Amniotic epithelial cell (primary cell): ENCODE measurements at places on chromosomes 7 and 10.
A peak's percentile ranks its signal among the peaks of the same experiment; 100 is the strongest.

DNA sequence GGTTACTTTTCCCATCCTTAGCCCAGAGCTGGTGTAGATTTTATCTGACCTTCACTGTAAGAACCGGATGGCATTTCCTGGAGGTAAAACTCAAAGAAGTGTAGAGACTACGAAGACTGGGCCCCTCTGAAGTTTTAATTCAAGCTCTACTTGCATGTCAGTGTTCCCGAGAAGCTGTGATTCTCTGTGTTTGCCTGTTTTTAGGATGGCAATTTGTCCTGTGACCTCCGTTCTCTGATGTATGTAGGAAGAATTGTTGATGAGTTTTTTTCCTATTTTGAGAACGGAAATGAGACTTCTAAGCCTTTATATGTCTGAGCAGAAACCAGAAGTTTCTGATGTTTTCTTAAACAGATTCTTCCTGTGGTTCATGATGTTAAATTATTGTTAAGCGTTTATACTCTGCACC lies 94.1 kb downstream of the CDCA7L start:
- DNase-seq = no peak

DNA sequence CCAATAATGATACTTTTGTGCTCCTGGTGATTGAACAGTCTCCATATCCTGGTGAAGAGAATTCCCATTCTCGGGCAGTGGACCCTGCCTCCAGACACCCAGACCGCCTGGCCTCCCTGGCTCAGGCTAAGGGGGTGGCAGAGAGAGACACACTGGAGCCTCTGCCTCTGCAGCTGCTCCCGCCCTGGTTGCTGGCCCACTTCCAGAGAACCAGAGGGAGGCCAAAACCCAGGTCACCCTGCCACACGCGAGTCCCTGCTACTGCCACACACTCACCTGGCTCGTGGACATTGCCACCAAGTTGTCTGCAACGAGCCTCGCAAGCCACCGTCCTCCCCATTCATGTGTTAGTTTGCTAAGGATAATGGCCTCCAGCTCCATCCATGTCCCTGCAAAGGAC lies 221.8 kb downstream of the HPSE2 start:
- no peak for DNase-seq

DNA sequence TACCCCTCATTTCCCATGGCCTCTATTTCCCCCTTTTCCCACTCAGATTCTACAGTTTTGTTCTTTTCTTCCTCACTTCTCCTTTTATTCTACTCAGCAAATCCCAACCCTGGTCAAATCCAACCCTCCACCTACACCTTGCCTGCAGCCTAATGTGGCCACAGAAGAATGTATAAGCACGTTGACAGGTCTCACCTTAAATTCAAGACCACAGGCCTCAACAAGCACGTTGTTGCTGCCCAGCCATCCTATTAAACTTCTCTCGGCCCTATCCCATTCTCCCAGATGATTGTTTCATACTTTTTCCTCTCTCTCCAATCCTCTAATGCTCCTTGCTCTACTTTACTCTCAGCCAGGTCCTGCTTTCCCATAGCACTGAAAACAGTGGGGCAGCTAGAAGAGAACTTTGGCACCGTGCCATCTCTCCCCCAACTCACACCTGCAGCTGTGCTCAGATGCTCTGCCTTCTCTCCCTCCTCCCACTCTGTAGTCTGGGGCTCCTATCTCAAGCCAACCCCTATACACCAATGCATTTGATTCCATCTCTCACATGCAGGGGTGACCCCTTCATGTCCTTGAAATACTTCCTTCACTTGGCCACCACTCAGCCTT lies 6.8 kb upstream of the EIF3A start:
- DNase-seq = no peak

GRCh38 chr10:53396876-53397275 lies 624.3 kb upstream of the MBL2 start:
- DNase-seq = no peak

- no peak for DNase-seq
Observed at GRCh38 chr7:142523821-142524460, 225.3 kb upstream of the PRSS1 start.

- DNase-seq = peak; percentile 84
Observed at GRCh38 chr7:140924821-140925421, at the start of gene BRAF. Gene BRAF (minus strand): TSS chr7:140924929. CDS start chr7:140924703, 226 bp downstream.

DNA sequence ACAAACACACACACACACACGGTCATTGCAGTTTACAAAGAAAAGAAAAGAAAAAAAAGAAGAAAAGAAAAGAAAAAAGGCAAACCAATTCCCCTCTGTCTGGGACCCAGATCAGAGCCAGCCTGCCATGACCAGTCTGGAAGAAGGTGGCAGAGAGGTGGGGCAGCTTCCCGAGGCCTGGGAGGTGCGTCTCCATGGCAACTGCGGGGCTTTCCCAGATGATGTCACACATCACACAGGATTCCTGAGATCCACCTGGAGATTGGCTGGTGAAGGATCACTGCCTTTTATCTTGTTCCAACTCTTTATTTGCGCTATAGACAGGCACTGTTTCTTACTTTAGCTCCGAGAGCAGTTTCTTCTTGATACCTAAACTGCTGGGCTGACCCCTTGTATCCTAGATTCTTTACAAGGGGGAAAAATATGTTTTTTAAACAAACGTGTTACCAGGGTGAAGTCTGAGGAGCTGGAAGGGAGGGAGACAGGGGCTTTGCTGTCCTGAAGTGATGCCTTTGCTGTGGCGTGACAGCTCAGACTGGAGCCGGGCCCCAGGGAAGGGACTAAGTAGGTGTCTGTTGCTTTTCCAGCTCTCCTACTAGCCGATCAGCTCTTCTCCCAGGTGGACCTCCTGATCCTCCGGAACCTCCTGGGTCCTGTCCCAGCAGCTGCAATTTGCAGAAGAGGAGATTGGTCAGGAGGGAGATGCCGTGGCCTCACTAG lies 298.5 kb downstream of the KLF6 start:
- peak; percentile 71 for DNase-seq

DNA sequence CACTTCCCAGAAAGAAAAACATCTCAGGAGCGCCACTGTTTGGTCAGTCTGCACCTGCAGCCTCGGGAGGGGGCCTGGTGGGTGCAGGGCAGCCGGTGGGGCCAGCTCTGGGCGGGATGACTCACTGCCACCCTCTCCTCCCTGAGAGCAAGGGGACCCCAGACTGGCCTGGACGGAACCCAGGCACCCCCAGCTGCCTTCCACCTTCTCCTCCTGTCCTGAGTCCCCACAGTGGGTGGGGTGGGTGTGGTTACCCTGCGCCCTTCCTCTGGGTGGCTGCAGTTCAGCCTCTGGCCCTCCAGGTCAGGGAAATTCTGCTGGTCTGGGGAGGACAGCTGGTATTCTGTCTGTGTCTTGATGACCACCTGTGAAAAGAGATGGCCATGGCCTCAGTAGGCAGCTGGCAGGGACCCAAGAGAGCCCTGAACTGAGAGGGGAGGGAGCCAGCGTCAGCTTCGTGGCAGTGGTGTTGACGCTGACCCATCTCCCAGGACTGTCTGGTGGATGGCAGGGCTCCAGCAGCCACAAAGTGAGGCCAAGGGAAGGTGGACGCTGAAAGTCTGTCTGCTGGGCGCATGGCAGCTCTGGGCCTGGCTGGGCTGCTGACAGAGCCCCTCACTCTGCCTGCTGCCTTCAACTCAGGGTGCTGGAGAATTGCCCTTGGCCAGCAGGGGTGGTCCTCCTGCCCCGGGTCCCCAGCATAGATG lies 8.9 kb downstream of the CALY start:
- peak; percentile 24 for DNase-seq

DNA sequence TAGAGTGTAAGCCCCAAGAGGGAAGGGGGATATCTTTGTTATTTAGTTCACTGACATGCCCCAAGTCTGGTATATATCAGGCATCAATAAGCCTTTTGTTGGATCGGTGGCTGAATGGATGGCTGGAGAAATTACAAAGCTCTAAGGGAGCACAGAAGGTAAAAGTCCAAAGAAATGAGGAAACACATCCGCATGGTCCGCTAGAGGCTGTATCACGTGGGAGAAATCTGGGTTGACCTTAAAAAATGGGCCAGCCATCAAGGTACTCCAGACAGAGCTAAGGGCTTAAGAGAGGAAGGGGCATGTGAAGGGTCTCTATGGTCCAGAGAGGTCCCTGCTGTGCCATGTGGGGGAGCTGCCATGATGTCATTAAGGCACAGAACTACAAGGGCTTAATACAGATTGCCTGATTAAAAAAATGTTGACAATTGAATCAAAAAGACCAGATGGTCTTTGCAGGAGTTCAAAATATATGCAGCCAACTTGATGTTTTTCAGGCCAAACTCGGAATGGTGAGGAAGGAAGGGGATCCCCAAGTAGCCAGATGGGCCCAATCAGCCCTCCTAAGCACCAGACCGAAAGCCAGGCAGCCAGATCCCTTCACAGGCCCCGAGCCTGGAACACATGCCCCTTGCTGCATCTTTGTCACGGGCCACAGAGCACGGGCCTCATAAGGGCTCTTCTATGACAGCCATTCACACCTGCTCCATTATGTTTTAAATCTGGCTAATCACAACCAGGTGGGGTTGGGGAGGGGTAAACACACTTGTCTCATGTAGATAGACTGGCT lies 31.9 kb downstream of the SCRN1 start:
- DNase-seq = no peak

DNA sequence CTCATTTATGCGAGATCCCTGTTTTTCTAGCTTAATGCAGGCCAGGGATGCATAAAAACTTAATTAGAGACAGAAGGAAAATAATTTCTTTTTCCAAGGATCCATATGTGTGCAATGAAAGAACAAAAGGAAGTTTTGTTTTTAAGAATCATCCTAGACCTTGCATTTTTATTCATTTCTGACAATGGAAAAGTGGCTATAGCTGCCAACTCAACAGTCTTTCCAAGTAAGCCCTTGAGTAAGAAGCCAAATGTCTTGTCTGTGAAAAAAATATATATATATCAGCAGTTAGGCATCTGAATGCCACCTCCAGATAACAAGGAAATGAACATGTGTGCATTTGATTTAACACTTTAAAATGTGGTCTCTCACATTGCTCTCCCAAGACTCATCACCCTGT lies 1397.6 kb downstream of the GATA3 start:
- no peak for DNase-seq

DNA sequence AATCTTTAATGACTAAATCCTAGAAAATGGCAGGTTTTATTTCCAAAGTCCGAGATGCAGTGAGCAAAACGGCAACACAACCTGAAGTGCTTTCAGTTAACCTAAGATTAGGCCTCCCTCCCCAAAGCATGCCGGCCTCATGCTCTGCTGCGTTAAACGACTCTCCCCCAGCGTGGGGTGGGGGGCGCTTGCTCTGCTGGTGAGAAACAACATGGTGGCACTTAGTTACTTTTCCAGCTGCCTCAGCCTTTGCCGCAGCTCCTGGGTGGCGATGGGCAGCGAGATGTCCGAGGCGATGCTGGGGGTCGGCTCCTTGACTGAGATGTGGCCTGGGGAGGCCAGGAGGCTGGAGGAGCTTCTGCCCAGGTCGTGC lies 36.7 kb upstream of the NCAPG2 start:
- no peak for DNase-seq

DNA sequence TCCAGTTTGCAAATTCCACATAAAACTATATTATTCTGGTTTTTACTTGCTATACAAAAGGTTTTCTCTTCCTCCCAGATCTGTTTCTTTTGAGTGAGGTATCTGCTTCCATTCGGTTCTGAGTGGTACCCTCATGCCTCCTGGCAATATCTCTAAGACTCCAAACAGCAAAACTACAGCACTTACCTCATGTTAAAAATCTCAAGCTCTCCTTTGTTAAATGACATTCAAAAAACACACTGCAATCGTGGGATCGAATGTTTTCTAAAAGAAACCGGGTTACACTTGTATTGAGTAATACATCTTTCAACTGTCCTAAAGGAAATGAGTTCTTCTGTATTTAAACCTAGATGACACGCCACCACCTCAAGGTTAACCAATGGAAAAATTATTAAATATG lies 11.1 kb downstream of the YWHAG start:
- DNase-seq = no peak

GRCh38 chr7:70810558-70811139 lies 321.3 kb upstream of the GALNT17 start:
- no peak for DNase-seq

- DNase-seq = no peak
Observed at GRCh38 chr7:71131256-71132126, 453 bp upstream of the GALNT17 start.

- no peak for DNase-seq
Observed at GRCh38 chr10:127068485-127068884, 127.9 kb downstream of the INSYN2A start.

GRCh38 chr10:124693801-124694416 lies 50.3 kb downstream of the FAM53B start:
- no peak for DNase-seq

DNA sequence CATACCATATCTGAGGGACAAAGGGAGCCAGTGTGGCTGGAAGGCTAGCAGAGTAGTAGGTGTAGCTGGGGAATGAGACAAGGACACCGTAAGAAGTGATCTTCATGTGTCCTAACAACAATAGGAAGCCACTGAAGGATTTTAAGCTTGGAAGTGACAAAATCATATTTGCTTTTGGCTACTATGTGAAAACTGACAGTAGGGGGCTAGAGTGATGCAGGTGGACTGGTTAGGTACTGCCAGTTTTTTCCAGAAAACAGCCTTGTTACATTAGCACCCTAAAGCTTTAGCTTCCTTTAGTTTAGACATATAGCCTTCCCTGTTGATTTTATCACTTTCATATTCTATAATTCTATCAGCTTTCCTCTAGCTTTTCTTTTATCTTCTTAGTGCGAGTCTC lies 637.1 kb downstream of the ANKRD7 start:
- no peak for DNase-seq

GRCh38 chr7:93407239-93407638 lies 167.3 kb downstream of the CALCR start:
- DNase-seq = no peak

DNA sequence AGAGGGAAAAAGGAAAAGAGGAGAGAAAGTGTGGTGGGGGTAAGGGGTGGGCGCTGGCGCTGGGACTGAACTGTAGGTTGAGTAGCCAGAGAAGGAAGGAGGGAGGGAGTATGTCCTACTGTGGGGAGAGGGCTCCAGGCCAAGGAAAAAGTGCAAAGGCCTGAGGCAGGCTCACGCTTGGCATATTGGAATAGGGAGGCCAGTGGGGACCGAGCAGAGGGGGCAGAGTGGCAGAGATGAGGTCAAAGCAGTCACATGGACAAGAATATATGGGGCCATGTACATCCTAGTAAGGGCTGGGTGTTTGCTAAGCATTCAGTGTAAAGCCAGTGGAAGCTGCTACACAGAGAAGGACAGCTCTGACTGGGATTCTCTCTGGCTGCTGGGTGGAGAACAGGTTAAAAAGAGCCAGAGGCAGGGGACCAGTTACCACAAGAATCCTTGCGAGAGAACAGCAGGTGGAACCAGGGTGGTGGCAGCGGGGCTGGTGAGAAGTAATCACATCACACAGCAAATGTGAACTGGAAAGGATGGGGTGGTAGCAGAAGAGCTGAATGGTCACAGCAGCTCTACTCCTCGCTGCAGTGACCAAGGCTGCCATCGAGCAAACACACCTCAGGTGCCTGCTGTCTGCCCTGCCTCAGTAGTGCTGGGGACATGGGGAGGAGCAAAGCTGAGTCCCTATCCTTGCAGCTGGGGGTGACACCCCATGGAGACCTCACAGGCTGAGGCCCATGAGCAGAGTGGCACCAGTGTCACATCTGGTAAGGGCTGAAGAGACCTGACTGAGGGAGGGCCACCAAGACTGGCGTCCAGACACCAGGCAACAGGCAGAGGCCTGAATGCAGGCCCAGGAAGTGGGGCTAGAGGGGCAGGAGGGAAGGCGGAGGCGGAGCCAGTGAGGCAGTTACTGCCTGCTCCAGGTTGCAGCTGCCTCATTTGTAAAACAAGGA lies 39.5 kb downstream of the FAM53B start:
- no peak for DNase-seq
